ENCODE measurements at places on chromosomes 11 and 22. TPM values are rescaled to one million over a fixed set of nuclear protein-coding genes. Genes with fewer than 3 reads are reported as not detected.

Gene CYP2D6
- 7.3 TPM for polyA plus RNA-seq

Gene CRYBA4
- polyA plus RNA-seq = not detected

Gene ZNF280B
- polyA plus RNA-seq = 0.38 TPM

Gene SCGB1A1
- 0.94 TPM for polyA plus RNA-seq

Gene PATE4
- polyA plus RNA-seq = not detected

Gene SHISA8
- polyA plus RNA-seq = not detected

DNA sequence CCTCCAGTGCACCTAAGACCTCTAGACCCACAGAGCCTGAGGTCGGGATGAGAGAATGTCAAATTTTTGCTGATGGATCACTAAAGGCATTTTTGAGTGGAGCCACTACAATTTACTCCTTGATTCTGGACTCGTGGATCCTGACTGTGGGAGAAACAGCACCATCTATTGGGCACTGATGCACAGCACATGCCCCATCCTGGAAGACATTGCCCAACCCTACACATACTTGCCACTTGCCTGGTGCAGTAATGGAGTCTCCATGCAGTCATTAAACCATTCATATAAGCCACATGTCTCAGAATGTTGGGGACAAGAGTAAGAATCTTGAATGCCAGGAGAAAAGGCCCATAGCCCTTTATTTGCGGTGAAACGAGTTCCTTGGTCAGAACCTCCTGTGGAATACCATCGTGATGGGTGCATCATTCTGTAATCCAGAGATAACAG, 103.9 kb downstream of the GGTLC2 start:
- DNase-seq = peak; percentile 12

DNA sequence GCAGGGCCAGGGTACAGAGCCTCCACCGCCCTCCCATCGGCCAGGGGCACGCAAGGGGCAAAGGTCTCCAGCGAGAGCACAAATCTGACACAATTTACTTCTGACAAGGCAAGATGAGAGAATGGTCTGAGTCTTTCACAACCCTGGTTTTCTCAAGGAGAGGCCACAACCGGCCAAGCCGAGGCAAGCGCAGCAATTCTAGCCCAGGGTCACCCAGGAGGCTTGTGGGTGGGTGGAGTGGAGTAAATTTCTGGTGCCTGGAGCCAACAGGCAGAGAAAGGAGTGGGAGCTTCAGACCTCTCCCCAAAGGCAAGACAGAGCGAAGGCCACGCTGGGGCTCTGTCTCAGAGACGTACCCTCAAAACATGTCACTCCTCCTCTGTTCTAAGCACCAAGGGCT, 9.3 kb downstream of the LARGE2 start:
- DNase-seq = no peak

DNA sequence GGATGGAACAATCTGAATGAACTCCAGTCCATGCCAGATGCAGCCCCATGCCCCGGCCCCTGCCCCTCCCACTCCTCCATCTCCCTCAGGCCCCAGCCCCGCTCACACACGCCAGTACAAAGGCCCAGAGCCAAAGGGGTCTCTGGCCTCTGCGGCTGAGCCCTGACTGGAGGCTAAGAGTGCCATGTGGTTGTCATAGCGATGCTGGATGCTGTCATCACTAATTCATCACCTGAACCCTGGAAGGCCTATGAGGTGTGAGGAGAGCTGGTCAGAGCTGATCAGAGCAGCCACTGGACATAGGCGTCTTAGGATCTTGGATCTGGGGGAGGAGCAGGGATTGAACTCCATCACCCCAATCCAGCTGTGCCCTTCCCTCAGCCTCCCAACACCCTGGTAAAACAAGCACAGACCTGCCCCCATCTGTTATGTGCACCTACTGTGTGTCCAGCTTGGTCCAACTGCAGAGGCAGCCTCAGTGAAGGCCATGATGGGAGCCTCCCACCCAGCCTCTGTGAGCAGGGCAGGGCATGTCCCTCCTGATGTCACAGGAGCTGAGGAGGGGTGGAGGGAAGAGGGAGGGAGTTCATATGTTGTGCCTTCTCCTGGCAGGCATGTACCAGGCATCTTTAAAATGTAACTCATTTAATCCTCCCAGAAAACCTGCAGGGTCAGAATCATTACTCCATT, 16.7 kb downstream of the PDE2A start:
- DNase-seq = no peak

- DNase-seq = no peak
Observed at GRCh38 chr11:122749005-122749687, 89.2 kb upstream of the CRTAM start.

DNA sequence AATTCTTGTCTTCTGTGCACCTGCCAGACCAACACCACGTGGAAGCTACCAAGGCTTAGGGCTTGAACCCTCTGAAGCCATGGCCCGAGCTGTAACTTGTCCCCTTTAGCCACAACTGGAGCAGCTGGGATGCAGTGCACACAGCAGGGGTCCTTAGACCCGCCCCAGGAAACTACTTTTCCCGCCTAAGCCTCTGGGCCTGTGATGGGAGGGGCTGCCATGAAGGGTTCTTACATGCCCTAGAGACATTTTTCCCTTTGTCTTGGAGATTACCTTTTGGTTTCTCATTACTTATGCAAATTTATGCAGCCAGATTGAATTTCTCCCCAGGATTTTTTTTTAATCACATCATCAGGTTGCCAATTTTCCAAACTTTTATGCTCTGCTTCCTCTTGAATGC, 9.7 kb downstream of the PATE3 start:
- no peak for DNase-seq

GRCh38 chr11:6307876-6308275, 12.4 kb downstream of the CAVIN3 start:
- DNase-seq = no peak

GRCh38 chr11:113184498-113184897, 129.9 kb upstream of the TTC12 start:
- DNase-seq = no peak

DNA sequence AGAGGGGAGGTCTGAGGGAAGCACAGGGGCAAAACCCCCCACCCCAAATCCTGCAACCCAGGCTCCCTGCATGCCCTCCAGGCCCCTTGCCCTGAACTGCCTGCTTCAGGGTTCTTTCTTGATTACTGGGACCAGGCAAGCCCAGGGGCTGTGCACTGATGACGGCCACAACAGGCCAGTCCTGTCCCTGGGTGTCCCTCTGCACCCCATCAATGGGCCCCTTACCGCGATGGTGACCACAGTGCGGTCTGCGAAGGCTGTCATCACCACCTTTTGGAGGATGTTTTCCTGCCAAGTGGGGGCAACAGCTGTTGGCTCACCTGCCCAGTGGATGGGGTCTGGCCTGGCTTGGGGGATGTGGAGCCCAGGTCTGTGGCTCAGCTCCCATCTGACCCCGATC, 5.0 kb upstream of the KCNJ11 start:
- no peak for DNase-seq

DNA sequence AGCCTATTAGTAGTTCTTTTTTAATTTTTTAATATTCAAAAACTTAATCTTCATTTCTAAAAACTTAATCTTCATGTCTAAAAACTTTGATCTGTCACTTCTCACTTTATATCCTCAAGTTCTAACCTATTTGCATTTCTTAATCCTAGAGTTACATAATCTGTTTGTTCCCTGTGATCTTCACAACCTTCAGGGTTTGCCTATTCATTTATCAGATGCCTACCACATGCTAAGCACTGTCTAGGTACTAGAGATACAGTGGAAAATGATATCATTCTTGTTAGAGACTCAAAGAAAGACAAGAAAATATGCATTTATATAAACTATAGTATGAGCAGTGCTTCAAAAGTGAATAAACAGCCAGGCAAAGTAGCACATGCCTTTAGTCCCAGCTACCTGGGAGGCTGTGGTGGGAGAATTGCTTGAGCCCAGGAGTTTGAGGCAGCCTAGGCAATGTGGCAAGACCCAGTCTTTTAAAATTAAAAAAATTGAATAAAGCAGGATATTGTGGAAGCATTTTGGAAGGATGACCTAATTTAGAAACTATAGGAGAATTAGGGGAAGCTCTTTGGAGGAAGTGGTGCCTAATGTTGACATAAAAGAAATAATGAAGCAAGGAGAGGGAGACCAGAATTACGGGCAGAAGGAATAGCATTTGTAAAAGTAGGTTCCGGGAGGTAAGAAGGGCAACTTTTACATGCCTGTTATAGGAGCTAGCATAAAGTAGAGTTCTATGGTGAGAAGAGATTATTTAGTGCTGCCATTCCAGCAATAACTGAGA, 54.4 kb upstream of the GRK2 start:
- no peak for DNase-seq

DNA sequence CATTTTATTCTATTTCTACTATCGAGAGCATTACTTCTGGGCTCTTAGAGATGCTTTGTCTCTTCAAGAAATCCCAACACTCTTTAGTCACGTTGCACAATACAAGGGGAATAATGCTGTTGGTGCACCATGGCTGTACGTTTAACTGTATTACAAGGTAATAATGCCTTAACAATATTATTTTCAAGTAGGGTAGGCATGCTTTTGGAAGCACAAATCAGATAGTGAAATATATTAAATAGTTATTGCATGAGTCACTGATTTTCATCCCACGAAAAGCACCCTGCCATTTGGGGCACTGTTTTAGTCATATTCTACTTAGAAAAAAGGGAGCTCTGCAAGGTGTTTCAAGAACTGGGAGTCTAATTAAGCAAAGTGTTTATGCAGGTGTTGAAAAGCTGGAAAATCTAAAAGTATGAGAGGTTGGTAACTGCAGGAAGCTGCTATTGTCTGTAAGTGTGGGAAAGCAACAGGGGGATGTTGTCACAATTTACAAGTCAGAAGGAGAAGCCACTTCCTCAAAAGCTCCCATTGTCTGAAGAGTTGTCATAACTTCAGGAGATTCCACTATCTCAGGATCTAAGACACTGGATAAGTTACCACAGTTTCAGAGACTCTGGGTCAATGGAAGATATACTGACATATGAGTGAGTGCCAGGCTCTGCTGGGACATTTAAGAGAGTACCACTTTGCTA, 218.2 kb downstream of the JRKL start:
- no peak for DNase-seq

DNA sequence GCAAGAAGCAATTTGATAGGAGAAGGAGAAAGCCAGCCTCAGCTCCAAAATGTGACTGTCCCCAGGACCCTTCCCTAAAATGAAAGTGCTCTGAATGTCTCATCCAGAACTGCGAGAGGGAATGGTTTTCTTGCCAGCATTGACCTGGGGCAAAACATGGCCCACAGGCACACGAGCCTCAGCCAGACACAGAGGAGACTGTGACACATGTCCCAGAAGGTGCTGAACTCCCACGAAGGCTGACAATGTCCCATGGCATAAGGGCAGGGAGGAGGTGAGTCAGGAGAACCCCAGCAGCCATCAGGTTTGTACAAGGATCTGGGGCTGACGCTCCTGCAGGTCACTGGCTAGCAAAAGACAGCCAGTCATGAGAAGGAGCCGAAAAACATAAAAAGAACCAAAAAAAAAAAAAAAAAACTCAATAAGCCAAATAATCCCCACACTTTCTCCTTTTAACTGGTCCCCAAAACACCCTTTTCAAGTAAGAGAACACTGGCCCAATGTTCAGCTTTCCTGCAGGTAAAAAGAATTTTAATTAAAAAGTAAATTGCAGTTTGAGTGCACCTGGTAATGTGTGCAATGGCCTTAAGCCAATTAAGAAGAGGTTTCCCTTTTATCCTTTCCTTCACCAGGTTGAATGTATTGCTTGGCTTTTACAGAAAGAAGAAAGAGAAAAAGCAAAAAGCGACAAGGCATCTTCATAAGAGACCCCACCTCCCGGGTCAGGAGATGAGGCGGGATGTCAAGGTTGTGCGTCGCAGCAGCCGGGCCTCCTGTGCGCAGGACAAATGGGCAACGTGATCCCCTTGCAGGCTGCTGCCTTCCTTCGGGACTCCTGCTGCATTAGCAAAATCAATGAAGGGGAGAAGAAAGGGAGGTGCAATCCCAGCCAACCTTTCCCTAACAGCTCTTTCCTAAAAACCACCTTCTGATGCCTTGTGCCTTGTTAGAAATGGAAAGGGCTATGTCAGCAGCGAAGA, 43.6 kb downstream of the GALNT18 start:
- no peak for DNase-seq

GRCh38 chr11:130826572-130826971, 89.7 kb downstream of the SNX19 start:
- no peak for DNase-seq

DNA sequence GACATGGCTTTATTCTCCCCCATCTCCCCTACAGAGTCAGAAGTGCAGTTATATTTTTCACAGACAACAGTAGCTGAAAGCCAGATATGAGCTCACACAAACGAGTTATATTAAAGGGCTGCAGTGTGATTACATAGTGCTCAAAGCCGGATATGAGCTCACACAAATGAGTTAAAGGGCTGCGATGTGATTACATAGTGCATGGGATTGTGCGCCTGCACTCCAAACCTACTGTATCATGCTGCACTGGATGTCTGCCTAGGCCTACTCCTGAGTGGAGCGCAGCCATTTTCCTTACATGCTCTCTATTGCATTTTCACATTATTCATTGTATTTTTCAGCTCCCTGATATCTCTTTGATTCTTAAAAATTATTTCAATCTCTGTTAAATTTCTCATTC, 414.6 kb upstream of the LARGE1 start:
- no peak for DNase-seq

DNA sequence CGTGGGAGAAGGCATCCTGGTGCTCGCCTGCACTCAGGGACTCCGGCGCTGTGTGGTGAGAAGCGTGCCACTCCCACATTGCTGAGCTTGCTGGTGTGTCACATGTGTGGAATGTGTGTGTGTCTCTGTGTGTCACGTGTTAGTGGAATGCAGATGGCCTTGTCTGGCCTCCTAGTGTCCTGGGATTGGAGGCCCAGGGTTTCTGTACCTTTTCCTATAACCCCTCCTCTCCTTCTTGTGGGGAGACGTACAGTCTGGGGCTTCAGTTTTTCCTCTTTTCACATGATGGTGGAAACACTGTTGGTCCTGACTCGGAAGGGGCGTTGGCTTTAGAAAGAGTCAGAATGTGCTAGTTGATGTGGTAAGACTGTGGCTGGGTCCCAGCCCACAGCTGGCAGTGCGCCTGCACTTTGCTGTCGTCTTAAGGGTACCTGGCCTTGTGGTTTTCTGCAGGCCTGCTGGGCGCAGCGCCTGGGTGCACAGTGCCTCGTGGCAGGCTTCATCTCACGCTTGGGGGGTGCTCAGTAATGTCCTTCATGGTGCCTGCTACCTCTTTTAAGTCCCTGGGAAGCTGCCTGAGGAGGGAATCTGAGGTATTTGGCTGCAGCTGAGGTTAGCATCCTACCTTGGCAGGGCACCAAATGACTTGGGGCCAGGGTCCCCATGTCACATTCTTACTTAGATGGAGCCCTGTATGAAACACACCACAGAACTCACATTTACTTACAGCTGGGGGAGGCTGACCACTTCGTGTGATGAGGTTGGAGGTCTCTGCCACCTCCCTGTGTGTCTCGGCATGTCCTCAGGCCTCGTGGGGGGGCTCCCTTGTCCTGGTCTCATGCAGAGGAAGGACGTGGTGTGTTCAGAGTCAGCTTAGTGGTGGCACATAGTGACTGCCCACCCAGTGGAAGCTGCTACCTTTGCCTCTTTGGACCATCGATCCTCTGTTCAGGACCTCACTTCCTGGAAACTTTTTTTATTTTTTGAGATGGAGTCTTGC, 61.9 kb downstream of the MED15 start:
- DNase-seq = no peak
